Stimulated activated naive B cell treated with anti-CD40 and anti-IgM and Interleukin-4, amounts not matched to agents 10 μg/mL and 1 μg/mL and 100 μg/mL, for 72 hours (primary cell): ENCODE measurements at places on chromosomes 12 and 14.

GRCh38 chr14:69002069-69002468, 23.0 kb upstream of the ACTN1 start:
- DNase-seq = no peak

GRCh38 chr14:77124345-77125280, 17.0 kb downstream of the ZDHHC22 start:
- DNase-seq = peak; percentile 37

GRCh38 chr14:101788016-101788635, 26.6 kb downstream of the PPP2R5C start:
- DNase-seq = no peak

DNA sequence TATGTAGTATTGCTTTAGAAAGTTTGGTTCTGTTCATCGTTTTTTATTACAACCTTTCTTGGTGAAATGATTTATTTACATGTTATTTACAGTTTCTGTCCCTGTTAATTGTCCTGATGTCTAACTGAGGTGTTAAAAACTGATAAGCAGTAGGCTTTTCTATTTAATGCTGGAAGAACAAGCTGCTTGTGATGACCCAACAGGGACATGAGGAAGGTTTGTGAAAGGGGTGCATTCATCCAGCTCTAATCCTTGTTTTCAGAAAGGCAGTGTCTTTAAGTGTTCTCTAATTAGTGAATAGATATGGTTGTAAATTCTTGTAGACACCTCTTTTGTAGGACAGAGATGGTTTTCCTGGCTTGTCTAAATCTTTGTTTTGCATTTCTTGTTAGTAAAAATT, 191.4 kb downstream of the FOXA1 start:
- no peak for DNase-seq

DNA sequence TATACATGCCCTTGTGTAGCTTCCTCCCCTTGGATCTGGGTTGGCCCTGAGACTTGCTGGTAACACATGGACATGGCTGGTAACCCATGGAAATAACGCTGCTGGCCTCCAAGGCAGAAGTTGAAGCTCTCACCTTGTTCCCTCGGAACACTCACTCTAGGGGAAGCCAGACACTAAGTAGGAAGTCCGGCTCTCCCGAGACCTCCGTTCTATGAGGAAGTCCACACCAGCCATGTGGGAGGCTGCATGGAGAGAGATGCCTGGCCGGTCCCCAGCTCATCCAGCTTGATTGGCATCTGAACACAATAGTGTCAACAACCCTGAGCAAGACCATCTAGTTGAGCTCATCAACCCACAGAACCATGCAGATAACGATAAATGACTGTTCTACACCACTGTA, 39.7 kb upstream of the VRK1 start:
- DNase-seq = no peak

DNA sequence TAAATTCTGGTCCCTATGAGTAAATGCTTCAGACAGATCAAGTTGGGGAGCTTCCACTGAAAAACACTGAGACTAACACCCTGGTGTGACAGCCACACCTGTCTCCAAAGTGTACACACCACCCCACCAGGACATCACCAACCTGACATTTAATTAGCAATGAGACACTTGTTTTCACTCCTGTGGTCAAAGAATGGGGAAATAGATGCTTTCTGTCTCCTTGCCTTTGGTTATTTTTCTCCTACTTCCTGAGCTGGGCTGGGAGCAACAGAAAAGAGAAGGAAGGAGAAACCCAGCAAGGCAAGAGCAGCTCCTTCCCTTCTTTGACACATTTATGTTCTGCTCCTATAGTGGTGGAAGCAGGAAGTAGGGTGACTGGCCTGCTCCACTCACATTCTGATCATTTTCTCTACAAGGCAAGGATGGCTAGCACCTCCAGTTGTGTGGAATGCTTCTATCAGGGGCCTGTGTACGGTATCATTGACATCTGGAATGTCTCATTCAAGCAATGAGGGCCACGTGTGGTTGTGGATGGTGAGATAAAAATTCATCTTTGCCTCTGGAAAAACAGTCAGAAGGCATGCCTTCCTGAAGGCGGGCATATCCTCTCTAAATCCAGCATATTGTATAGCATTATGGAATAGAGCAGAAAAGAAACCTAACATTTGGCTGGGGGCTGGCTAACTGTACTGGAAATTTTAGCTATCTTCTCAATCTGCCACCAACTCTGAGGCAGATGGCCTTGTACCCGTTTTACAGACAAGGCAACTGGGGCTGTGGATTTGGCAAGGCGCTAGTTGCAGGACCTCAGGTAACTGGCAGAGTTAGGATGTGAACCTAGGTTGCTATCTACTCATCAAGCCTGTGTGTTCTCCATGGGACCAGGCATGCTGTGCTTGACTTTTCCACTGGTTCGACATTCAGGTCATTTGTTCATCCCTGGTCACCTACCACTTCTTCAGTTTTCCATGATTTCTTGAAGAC, 24.8 kb upstream of the LGALS3 start:
- no peak for DNase-seq
